Cardiac muscle cell (in vitro differentiated cells and primary cell): ENCODE measurements at places on chromosomes 12 and 14. TPM values are rescaled to one million over a fixed set of nuclear protein-coding genes. Genes with fewer than 3 reads are reported as not detected.

DNA sequence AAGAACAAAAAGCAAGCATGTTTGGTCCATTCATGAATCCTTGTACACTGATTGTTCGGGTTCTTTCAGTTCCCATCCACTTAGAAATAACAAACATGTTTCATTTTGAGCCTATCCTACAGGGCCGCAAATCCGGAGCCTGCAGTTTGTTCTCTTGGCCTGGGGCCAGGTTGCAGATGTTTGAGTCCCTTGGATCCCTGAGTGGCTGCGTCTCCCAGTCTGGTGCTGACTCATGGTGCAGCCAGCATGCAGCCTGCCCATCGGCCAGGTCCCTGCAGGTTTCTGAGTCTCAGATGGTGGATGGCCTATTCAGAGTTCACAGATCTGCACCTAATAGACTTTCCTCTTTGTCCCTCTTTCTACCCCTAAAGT lies 1.9 kb upstream of the DYNC1H1 start:
- H3K36me3 ChIP-seq: no peaks in the 10 kb centered on the region
- H3K27ac ChIP-seq: no peak overlapping the region
- no peak overlapping the region for H3K4me3 ChIP-seq
- H3K4me1 ChIP-seq: peaks cover 12% of the 10 kb centered on the region

- no peak overlapping the region for H3K27ac ChIP-seq
- no peaks in the 10 kb centered on the region for H3K4me1 ChIP-seq
- no peaks in the 10 kb centered on the region for H3K36me3 ChIP-seq
- H3K27me3 ChIP-seq: peaks cover 49% of the 10 kb centered on the region
- DNase-seq: no peak
Measured at GRCh38 chr14:50875359-50876070, 3.7 kb downstream of the ABHD12B start.

GRCh38 chr12:56150563-56150962 lies 1.8 kb upstream of the MYL6B start:
- H3K36me3 ChIP-seq: peaks cover 9% of the 10 kb centered on the region
- no peak overlapping the region for H3K4me3 ChIP-seq
- no peaks in the 10 kb centered on the region for H3K27me3 ChIP-seq
- H3K27ac ChIP-seq: no peak overlapping the region
- H3K4me1 ChIP-seq: peaks cover 6% of the 10 kb centered on the region
- no peak for DNase-seq

RNU4-1 gene
- not detected in 2 replicates for total RNA-seq

TBC1D30 gene
- total RNA-seq: 0.57 and 1.4 TPM in 2 replicates

DNA sequence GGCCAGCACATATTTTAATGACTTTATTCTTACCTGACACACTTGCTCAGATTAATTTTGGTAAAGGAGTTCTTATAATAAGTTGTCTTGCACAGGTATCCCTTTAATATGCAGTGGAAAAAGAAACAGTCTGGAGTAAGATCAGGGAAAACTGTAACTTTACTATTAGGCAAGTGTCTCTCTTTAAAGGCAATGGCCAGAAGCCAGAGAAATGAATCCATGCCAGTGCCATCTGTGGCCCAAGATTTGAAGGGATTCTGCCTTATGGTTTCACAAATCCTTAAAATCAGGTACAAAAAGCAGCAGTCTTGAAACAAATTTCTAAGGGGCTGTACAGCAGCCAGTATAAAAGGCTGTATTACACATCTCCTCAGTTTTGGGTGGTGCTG lies 22.4 kb downstream of the NFYB start:
- H3K27me3 ChIP-seq: no peaks in the 10 kb centered on the region
- peaks cover 44% of the 10 kb centered on the region for H3K36me3 ChIP-seq
- no peak for DNase-seq

GRCh38 chr12:64824130-64824499 lies 332 bp upstream of the TBC1D30 start:
- H3K27ac ChIP-seq: no peak overlapping the region
- peaks cover 22% of the 10 kb centered on the region for H3K4me1 ChIP-seq
- DNase-seq: no peak
- H3K27me3 ChIP-seq: peaks cover 60% of the 10 kb centered on the region

C1QL4 gene
- total RNA-seq: not detected in 2 replicates

VDR gene
- total RNA-seq: not detected in 2 replicates

DNA sequence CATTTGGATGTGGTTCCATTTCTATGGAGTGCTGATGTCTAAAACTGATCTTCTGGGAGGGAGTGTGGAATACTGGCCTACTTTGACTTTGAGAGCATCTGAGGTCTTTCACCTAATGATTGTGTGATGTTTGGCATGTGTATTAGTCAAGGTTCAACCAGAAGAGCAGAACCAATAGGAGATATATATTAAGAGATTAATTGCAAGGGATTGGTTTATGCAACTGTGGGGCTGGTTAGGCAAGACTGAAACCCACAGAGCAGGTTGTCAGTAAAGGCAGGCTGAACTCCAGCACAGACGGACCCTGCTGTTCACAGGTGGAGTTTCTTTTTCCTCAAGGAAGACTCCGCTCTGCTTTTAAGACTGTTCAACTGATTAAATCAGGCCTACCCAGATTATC lies 11.6 kb downstream of the BMAL2 start:
- H3K4me3 ChIP-seq: no peak overlapping the region
- no peaks in the 10 kb centered on the region for H3K27me3 ChIP-seq
- no peak for DNase-seq
- no peaks in the 10 kb centered on the region for H3K4me1 ChIP-seq
- H3K36me3 ChIP-seq: no peaks in the 10 kb centered on the region

ERBB3 gene
- total RNA-seq: 22.0 and 26.6 TPM in 2 replicates

PPP1R13B gene
- total RNA-seq: 60.1 and 124 TPM in 2 replicates

CALM1 gene
- 65.6 and 74.6 TPM in 2 replicates for total RNA-seq

JDP2 gene
- 15.2 and 22.0 TPM in 2 replicates for total RNA-seq

GRCh38 chr12:18926188-18926587 lies 188.3 kb downstream of the CAPZA3 start:
- H3K27ac ChIP-seq: no peak overlapping the region
- no peaks in the 10 kb centered on the region for H3K36me3 ChIP-seq
- H3K4me1 ChIP-seq: no peaks in the 10 kb centered on the region

GRCh38 chr14:99179506-99179905 lies 92.5 kb downstream of the BCL11B start:
- no peak for DNase-seq
- no peak overlapping the region for H3K4me3 ChIP-seq
- no peaks in the 10 kb centered on the region for H3K27me3 ChIP-seq
- no peaks in the 10 kb centered on the region for H3K4me1 ChIP-seq
- H3K27ac ChIP-seq: no peak overlapping the region

GRCh38 chr12:1445807-1446206 lies 148.6 kb downstream of the FBXL14 start:
- no peak overlapping the region for H3K4me3 ChIP-seq
- peak overlapping the region; percentile 13 for H3K27ac ChIP-seq
- H3K36me3 ChIP-seq: no peaks in the 10 kb centered on the region
- H3K27me3 ChIP-seq: no peaks in the 10 kb centered on the region

BHLHE41 gene
- 0.24 and 1.3 TPM in 2 replicates for total RNA-seq

ADCY6 gene
- 51.1 and 60.1 TPM in 2 replicates for total RNA-seq

SLC39A9 gene
- 36.8 and 38.9 TPM in 2 replicates for total RNA-seq

DNA sequence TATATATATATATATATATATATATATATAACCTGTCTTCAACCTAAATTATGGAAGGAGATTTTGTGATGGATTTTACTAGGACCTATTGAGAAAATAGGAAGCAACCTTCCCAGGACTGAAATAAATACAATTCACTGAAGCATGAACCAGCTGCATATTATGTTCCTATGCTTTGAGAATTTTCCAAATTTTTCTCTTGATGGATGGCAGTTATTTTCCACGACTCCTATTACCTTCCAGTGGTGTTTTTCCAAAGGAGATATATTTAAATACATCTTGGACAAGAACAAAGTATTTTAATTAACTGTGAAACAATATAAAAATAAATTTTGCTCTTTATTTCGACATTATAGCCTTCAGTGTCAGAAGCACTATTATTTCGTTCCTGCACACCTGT lies 87.9 kb downstream of the TMTC1 start:
- H3K36me3 ChIP-seq: no peaks in the 10 kb centered on the region
- H3K27me3 ChIP-seq: no peaks in the 10 kb centered on the region
- no peak overlapping the region for H3K4me3 ChIP-seq
- no peaks in the 10 kb centered on the region for H3K4me1 ChIP-seq

GRCh38 chr12:114400925-114401324 lies 5.0 kb downstream of the TBX5 start:
- peaks cover 23% of the 10 kb centered on the region for H3K36me3 ChIP-seq
- H3K27me3 ChIP-seq: peaks cover 62% of the 10 kb centered on the region
- DNase-seq: peak; percentile 41
- peak overlapping the region; percentile 13 for H3K27ac ChIP-seq
- peaks cover 56% of the 10 kb centered on the region for H3K4me1 ChIP-seq
- peak overlapping the region; percentile 97 for H3K4me3 ChIP-seq

GPR135 gene
- total RNA-seq: 5.6 and 11.0 TPM in 2 replicates

DNA sequence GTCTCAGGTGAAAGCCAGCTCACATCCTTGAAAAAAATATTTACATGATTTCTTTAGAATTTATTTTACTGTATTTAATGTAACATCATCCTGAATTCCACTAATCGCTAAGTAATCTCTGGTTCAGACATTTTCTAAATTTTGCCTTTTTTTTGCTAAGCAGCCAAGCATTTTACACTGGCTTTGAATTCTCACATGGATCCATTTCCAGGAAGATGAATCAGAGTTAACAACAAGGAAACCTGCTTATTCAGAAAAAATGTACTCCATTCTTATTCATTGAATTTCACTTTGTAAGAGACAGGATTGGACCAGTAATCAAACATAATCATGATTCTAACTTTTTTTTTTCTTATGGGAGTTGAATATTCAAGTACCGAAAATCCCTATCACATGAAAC lies 1785.1 kb upstream of the FLRT2 start:
- no peak overlapping the region for H3K27ac ChIP-seq
- H3K4me3 ChIP-seq: no peak overlapping the region
- DNase-seq: no peak
- H3K27me3 ChIP-seq: no peaks in the 10 kb centered on the region

GRCh38 chr12:21828779-21829178 lies 54.3 kb upstream of the KCNJ8 start:
- no peaks in the 10 kb centered on the region for H3K4me1 ChIP-seq
- no peak overlapping the region for H3K4me3 ChIP-seq
- H3K27me3 ChIP-seq: no peaks in the 10 kb centered on the region
- H3K36me3 ChIP-seq: no peaks in the 10 kb centered on the region

ABCC9 gene
- total RNA-seq: 0.48 and 0.67 TPM in 2 replicates

GRCh38 chr12:54328595-54329337 lies 3.8 kb downstream of the COPZ1 start:
- H3K27ac ChIP-seq: peak overlapping the region; percentile 71
- H3K27me3 ChIP-seq: no peaks in the 10 kb centered on the region
- DNase-seq: no peak
- H3K4me1 ChIP-seq: peaks cover 14% of the 10 kb centered on the region
- no peaks in the 10 kb centered on the region for H3K36me3 ChIP-seq

GRCh38 chr14:106657460-106657859 lies 1131.1 kb downstream of the TMEM121 start:
- H3K4me3 ChIP-seq: no peak overlapping the region
- no peaks in the 10 kb centered on the region for H3K27me3 ChIP-seq
- H3K36me3 ChIP-seq: no peaks in the 10 kb centered on the region
- no peak overlapping the region for H3K27ac ChIP-seq
- H3K4me1 ChIP-seq: no peaks in the 10 kb centered on the region

- no peak for DNase-seq
- H3K36me3 ChIP-seq: no peaks in the 10 kb centered on the region
- H3K27ac ChIP-seq: no peak overlapping the region
- no peaks in the 10 kb centered on the region for H3K27me3 ChIP-seq
- H3K4me3 ChIP-seq: no peak overlapping the region
- no peaks in the 10 kb centered on the region for H3K4me1 ChIP-seq
Measured at GRCh38 chr12:71410844-71411243, 28.8 kb upstream of the LGR5 start.

DNA sequence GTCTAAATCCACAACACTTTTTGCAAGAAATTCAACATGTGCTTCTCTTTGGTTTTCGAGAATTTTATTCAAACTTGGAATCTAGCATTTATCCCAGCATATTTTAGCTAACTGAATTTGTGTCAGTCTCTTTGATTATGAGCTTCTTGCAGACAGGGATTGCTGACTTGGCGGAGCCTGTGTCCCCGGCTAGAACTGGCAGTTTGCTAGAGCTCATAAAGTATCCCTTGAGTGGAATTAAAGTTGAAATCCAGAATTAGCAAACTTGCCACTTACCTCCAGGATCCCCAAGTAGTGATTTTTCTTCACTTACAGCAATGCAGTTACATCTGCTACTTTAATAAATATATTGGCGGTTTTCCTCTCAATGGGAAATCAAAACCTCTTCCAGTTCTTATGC lies 306.9 kb downstream of the AACS start:
- no peak overlapping the region for H3K27ac ChIP-seq
- H3K36me3 ChIP-seq: no peaks in the 10 kb centered on the region
- no peaks in the 10 kb centered on the region for H3K27me3 ChIP-seq
- H3K4me1 ChIP-seq: no peaks in the 10 kb centered on the region

DNA sequence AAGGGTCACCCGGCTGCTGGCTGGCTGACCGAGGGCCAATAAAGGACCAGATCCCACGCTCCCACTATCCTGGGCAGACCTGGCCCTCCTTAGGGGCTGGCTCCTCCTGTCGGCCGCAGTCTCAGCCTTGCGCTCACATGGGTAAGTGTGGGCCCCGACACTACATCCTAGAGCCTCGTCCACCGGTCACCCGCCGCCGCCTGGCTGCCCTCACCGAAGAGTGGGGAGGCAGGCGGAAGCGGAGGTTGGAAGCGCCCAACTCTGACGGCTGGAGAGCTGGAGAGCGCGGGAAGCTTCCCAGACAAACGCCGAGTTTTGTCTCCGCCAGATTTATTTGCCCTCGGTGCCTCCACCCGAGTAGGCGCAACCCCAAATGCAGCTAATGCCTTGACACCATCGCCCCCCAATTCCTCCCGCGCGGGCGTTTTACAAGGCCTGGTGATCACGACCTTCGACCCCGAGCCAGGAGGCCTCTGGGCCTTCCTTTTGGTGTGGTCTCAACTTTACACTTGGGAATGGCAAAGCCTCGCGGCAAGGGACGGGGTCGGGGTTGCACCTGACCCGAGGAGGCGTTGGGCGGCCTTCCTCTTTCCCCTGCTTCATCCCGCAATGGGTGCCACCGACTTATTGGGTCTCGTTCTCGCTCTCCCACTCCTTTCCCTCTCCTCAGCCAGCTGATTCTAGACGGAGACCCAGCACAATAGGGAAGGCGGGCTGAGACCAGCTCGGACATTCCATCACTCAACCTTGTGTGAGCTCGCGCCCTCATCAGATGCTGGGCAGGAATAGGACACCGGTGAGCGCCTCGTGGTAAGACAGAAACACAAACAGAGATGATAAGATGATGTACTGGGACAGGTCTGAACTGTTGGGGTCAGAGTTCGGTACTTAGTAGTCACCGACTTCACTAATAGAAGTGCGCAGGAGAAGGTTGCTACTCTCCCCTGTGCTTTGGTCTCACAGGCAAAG lies 78.3 kb upstream of the ANO4 start:
- peaks cover 5% of the 10 kb centered on the region for H3K4me1 ChIP-seq
- peaks cover 52% of the 10 kb centered on the region for H3K27me3 ChIP-seq
- no peak for DNase-seq
- no peak overlapping the region for H3K4me3 ChIP-seq
- H3K27ac ChIP-seq: no peak overlapping the region

GRCh38 chr12:104026841-104027599 lies 23.0 kb downstream of the GLT8D2 start:
- no peak overlapping the region for H3K4me3 ChIP-seq
- no peak for DNase-seq
- no peaks in the 10 kb centered on the region for H3K27me3 ChIP-seq
- H3K4me1 ChIP-seq: no peaks in the 10 kb centered on the region
- no peak overlapping the region for H3K27ac ChIP-seq
- no peaks in the 10 kb centered on the region for H3K36me3 ChIP-seq

BATF gene
- total RNA-seq: not detected in 2 replicates
